ENCODE measurements at places on chromosomes 2 and 18.

GRCh38 chr2:113088213-113088992 lies 20.6 kb downstream of the IL1F10 start:
- no peak for DNase-seq

DNA sequence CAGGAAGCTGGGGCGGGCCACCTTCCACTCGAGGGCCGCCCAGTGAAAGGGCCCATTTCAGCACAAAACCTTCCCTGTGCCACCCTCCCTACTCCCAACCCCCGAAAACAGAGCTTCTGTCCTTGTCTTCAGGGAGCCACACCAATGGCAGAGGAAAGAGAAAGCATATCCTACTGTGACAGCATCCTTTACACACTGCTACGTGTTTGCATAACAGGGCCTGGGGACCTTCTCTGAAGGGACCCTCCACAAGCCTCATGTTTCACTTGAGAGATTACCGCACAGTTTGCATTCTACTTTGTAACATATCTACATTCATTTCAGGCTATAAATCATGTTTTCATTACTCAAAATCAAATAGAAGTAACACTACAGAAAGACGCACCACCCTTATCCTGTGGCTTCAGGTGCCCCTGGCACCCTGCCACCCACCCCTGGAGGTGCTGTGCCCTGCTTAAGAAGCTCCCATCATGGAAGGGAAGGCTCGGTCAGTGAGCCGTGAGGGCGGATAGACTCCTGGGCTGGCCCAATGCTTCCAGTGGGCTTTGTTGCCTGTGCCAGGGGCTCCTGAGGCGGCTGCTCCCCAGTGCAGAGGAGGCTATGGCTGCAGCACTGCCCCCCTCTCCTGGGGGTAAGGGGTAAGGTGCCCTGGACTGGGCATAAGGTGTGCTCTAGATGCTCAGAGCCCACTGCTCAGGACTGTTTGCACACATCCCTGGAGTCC lies 52.0 kb downstream of the EIPR1 start:
- no peak for DNase-seq

- no peak for DNase-seq
These were observed 95.5 kb downstream of the MTCL1 start for GRCh38 chr18:8800876-8801262.

GRCh38 chr2:43763091-43763490 lies 10.7 kb upstream of the DYNC2LI1 start:
- no peak for DNase-seq

DNA sequence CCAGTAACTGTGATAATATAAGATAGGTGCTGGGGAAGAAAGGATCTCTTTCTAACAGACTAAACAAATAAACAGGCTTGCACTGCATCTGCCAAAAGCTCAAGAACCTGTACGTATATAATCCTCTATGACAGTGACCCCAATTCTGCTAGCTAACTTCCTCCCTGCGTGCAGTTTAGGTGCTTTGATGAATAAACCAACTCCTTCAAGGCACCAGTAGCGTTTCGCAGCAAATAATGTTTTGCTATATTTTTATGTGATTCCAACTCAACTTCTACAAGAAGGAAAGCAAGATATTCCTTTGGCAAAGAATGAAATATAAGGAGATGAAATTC lies 135.5 kb upstream of the CHAC2 start:
- DNase-seq, result no peak

GRCh38 chr2:109030870-109031475 lies 42.0 kb upstream of the EDAR start:
- no peak for DNase-seq

- DNase-seq, result no peak
These were observed 255.5 kb downstream of the TWIST2 start for GRCh38 chr2:239103125-239104098.

- no peak for DNase-seq
These were observed 39.1 kb downstream of the ABCB11 start for GRCh38 chr2:168992026-168992425.

- DNase-seq, result no peak
These were observed 20.7 kb downstream of the USP34 start for GRCh38 chr2:61450144-61450543.
